ENCODE measurements at places on chromosomes 2 and 18.
A peak's percentile ranks its signal among the peaks of the same experiment; 100 is the strongest.

DNA sequence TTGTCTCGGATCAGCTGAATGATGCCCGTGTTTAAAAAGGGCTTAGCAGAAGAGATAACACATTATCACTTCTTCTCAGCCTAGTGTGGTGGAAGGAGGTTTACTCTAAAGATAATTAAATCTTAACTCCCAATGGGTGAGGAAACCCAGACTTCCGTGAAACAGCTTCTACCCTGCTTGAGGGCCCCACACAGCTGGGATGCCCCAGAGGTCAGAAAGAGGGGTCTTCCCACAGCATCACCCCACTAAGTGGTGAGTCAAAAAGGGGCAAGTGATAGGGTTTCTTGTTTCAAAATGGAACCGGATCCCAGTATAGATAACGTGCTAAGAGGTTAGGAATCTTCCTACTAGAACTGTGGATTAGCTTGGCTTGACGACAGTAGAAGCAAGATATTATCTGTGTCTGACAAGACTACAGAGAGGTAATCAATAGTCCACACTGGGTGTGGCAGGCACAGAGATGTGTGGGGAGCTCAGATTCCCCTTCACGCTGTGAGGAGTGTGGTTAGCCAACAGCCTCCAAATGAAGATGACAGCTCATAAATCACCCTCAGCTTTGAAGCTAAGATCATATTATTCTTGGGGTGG is 129.6 kb upstream of the COPS8 start:
- DNase-seq, result no peak

GRCh38 chr18:49368161-49368875 is 92.1 kb downstream of the DYM start:
- DNase-seq, result no peak

DNA sequence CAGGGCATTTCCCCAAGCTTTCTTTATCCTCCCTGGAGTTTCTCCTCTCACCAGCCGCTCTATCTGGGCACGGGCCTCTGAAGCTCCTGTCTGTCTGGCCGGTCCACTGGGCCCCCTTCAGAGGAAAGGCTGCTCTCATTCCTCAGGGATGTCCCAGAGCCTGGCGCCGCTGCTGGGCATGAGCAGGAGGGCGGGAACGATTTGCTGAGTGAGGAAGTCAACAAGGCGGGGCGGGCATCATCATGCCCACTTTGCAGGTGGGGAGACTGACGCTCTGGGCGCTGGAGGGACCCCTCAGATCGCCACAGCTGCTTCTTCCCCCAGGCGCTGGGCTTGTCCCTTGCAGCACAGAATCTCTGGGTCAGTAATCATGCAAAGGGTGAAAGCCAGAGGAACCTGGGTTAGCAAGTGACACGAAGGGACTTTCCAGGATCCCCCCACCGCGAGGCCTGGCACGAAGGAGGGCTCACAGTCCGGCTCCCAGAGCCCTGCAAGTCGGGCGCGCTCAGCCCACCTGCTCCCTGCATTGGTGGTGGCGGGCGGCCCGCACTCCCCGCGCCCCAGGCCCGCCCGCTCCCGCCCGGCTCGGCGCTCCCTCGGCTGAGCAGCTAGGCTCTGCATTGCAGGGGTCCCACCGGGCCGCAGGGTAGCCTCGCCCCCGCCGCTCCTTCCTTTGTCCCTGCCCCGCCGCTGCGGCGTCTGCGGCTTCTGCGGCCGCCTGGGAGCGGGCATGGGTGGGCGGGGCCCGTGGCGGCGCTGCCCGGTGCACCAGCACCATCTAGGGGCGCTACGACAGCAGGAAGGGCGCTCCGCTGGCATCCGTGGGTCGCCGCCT is 157.8 kb downstream of the CYRIA start:
- DNase-seq, result peak; percentile 65

DNA sequence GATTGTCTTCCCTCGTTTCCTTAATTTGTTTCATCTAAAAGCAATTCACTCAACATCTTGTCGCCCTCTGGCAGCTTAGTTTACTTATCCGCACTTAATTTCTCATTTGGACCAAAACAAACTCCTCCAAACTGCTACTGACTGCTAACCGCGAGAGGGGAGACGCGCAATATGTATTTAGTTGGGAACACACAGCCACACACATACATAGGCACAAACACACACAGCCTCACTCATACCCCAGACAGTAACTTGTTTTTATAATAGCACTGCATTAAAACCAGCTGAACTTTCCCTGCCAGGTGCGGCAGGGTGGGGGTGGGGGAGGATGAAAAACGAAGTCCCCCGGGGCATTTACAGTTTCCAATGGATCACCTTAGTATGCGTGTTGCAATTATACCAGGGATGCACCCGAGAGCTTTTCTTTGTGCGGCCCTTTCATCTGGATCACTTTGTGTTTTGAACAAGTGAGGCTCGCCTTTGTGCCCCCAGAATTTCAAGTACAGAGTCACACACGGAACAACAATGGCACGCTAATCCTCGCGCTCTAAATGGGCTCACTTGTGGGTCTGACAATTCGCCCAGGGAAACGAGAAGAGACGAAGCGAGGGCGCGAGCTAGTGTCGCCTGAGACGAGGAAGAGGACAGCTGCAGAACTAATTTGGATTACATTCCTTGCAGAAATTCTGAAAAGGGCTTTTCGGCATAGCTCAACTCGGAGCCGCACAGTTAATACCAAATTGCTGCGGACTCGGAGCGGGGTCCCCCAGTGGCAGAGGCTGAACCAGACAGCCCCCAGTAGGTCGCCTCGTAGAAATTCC is 2.4 kb downstream of the ERBB4 start:
- no peak for DNase-seq

GRCh38 chr2:84838434-84839145 is 42.3 kb downstream of the TRABD2A start:
- peak; percentile 19 for DNase-seq

- DNase-seq, result peak; percentile 76
These were observed 139.8 kb upstream of the HS6ST1 start for GRCh38 chr2:128458505-128458904.

DNA sequence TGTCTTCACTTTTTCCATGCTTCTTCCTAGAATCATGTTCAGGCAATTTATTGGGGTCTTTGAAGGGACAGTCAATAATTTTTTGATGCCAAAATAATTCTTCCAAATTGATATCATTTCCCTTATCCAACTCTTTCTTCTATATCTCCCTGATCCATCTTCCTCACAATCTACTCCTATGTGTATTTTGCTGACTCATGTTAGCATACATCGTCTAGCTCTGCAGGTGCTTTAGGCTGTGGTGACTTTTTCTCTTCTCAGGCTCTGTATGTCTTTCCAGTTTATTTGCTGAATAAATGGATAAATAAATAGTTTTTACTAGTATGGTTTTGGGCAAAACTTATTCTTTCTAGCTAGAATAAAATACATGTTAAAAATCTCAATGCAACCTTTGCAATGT is 1650.9 kb upstream of the TMEFF2 start:
- no peak for DNase-seq

GRCh38 chr2:56132138-56132537 is 51.7 kb upstream of the CCDC85A start:
- DNase-seq, result no peak

DNA sequence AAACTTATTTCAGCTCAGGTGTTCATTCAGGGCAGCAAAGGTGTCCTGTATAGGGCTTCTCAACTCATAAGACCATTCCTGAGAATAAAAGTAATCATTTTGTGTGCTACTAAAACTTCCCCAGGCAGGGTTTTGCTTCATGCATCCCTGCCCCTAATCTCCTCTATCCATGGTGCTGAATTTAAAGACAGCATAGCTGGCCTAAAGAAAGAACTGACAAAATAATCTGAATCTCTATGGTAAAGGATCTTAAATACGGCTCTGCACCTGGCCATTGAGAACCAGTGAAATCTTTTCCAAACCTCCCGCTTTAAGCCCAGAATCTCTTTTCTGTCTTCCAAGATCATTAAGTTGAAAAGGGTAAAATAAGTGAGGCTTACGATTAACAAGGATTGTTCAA is 292.1 kb upstream of the KLHL29 start:
- DNase-seq, result peak; percentile 33

DNA sequence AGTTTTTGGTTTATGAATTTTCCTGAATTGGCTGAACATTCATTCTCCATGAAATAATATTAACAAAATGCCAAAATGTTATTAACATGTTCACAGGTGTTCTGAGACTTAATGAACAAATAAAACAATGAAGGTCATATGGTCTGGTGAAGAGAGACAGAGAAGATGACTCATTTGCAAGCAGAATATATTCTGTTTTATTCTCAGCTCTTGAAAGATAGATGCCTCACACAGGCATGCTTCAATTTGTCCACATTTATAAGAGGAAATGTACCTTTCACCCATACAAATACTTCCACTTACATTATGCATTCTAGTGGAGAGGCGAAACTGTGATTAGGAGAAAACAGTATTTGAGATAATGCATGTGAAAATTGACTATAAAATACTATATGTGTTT is 75.4 kb upstream of the PGAP1 start:
- no peak for DNase-seq

DNA sequence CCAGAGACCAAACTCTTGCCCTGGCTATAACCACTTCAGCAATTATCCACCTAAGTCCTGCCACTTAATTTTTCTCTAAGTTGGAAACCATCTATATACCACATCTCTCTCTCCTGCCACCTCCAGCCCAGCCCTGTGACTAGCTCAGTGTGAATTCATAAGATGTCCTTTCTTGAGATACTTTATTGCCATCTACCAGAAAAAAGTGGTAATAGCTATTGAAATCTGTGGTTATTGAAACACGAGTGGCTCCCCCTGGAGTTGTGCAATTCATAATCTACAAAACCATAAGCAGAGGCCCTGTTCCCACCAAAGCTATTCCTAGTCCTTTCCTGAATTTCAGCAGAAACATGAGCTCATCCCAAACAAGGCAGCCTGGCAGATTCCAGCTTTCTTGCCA is 324.0 kb downstream of the TXNL1 start:
- no peak for DNase-seq

GRCh38 chr2:9748577-9748976 is 94.7 kb upstream of the TAF1B start:
- DNase-seq, result no peak

DNA sequence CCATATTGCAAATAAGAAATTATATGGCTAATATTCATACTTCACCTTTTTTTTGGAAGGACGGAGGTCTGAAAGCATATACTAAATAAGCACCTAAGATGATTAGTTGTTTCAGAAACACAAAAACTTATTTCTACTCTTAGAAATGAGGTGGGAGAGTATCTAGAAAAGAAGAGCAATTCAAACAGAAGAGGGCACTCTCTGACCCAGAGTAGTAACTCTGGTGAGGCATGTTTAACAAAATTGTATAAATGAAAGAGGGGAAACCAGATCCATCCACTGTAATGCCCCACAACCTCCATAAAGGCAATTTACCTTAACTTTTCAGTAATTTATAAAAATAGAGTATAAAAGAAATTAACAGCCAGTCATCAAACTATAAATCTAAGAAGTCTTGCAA is 669.6 kb upstream of the VRK2 start:
- no peak for DNase-seq

DNA sequence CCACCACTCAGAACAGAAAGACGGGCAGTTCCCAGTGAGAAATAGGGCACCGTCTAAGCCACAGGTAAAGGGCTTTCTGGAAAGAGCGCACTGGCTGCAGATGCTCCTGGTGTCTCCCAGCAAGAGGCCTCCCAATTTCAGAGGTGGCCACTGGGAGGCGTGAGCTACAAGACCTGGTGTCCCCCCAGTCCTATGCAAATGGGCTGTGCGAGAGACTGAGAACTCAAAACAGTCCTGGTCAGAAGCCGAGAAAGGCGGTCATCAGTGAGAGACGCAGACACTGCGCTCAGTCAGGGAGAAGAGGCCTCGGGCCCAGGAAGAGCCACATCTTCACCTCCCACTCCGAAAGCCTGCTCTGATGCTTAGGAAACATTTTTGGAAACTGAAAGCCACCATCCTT is 179.5 kb downstream of the EIPR1 start:
- no peak for DNase-seq

DNA sequence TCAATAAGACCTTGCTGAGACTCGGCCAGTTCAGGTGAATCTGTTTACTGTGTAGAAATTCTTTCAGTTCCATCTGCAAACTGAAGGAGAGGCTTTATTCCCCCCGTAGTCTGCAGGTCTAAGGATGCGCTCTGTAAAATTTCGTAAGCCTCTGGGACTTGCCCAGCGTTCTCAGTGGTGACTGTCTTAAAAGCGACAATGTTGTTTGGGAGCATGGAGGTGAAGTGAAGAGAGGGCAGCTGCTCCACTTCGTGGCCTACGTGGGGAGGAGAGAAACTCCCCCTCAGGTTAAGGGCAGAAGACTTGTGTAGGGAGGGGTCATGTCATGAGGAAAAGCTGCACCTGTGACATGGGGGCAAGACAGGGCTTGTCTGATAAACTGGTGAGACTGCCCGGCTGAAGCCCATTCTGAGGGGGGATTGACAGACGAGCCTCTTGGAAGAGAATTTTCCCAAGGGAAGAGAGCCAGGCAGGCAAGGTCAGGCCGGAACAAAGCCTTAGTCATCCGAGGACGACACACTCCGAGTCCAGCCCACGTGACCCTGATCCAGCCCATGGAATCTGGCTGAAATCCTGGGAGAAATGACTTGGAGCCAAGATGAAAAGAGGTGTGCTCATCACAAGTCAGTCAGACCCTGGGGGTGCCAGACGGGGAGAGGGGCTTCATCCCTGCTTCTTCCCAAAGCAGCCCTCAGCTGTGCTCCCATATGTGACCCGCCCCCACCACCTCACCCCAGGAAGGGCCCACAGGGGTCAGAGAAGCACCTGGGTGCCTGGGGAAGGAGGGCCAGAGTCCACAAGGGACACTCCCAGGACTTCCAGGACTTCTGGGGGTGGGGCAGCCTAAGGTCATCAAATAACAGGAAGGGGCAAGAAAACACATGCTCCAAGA is 88.5 kb upstream of the SH3BP4 start:
- peak; percentile 56 for DNase-seq

- DNase-seq, result no peak
These were observed 45.5 kb upstream of the TNFRSF11A start for GRCh38 chr18:62279561-62279960.

- DNase-seq, result no peak
These were observed 258.9 kb downstream of the DCC start for GRCh38 chr18:52598921-52599320.

GRCh38 chr2:62705859-62706720 is 577 bp downstream of the EHBP1 start:
- peak; percentile 43 for DNase-seq
